Brain (organoid and tissue), 16 donors: ENCODE measurements at places on chromosomes 5 and 9.

GRCh38 chr5:138905541-138905940, 30.4 kb upstream of the LRRTM2 start:
- no peak for DNase-seq

DNA sequence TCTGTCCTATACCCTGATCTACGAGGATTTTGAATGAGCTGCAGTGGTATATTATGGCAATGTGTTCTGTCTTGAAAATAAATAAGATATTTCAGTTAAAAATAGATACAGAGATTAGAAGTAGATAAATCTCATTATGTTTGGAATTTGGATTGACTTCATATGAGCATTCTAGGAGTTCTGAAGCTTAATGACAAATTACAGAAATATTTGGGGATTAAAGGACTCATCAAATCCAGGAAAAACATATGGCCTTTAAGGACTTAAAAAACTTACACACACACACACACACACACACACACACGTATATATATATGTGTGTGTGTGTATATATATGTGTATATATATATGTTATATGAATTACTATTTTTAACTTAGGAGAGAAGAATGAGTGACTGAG, 446.9 kb upstream of the CD180 start:
- no peak for DNase-seq

GRCh38 chr9:134284741-134285140, 41.5 kb upstream of the RXRA start:
- no peak for DNase-seq

GRCh38 chr5:30918171-30918570, 275.3 kb upstream of the CDH6 start:
- DNase-seq, result no peak

- no peak for DNase-seq
These were observed 22.8 kb upstream of the TNFAIP8 start for GRCh38 chr5:119332978-119333401.

- DNase-seq, result no peak
These were observed 111.4 kb downstream of the CCDC192 start for GRCh38 chr5:127814588-127814973.
